Occipital lobe (tissue), 3 donors: ENCODE measurements at places on chromosomes 12 and 14. TPM values are rescaled to one million over a fixed set of nuclear protein-coding genes. Genes with fewer than 3 reads are reported as not detected.

DNA sequence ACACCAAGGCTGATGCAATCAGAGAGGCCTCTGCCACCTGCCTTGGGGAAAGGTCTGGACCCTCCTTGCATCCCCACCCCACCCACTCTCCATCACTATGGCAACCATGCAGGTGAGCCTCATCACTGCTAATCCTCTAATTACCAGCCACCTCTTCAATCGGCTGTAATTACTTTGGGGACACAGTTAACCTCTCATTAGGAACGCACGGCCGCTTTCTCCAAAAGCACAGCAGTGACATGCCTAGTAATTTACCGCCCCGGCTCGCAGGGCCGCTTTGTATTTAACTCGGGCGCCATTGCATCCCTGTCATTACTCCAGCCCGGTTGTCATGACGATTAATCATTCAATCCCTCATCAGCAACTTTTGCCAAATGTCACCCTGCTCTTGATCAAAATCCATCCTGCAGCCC is 36.3 kb upstream of the FAM222A start:
- DNase-seq: no peak

DNA sequence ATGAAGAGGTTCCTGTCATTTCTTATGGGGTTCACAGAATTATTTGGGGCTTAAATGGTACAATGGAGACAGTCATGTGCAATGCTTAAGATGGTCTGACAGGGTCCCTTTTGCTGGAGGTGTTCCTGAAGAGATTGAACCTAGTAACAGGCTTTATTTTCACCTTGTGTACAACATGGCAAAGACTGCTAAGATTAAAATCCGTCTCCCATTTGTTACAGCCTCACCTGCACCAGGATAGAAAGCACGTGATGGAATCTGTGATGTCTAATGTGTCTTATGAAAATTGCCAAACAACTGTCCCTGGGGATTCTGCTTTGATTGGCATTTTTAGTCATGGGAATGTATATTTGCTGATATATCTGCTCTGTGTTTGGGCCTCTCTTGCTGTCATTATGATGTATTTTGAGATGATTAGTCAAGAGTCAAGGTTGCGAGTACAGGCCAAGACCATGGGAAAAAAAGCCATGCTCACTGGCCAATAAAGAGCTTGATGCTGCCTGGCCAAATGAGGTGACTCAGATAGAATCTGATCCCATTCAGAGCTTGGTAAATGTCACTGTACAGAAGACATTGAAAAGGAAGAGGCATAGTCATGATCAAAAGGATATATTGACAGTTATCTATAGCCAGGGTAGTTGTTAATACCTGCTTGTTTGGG is 96.1 kb downstream of the FLRT2 start:
- DNase-seq: no peak

GRCh38 chr12:71810921-71811320 is 28.6 kb upstream of the TBC1D15 start:
- DNase-seq: no peak

DNA sequence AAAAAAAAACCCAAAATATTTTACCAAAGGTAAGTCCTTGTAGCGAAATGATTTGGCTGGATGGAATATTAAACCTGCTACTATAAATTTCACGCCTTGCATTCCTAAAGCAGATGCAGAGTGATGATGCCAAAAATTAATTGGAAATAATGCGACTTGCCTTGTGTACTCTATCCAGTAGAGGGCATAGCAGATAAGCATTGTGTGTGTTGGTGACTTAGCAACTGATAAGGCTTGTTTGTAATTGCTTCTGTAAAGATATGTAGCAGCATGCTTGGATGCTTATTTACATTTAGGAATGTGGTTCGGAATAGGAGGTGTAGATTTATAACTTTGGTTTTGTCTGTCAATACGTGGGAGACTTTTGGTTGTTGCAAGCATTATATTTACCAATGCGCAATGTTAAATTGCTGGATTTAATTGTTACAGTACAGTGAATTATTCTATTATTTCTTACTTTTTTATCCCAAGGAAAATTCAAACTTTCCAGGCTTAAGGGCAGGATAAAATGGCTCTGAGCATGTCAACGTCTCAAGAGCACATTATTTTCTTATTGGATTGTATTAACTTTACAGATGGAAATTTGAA is 80.5 kb downstream of the TMEM260 start:
- no peak for DNase-seq

DNA sequence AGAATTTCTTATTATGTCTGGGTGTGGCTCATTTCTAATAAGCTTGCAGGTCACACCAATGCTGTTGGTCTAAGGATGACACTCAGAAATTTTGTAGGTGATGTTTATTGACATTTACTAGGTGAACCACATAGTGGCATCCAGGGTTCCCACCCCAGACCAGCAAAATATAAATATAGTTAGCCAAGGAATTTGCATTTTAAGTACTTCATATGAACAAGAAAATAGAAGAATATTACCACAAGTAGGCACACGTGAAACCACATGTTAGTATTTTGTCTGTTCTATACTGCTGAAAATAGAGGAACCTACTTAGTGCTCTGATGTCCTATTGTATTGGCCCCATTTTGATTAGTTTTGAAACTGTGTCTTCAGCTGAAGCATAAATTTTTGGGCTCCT is 71.1 kb downstream of the USP15 start:
- no peak for DNase-seq

DNA sequence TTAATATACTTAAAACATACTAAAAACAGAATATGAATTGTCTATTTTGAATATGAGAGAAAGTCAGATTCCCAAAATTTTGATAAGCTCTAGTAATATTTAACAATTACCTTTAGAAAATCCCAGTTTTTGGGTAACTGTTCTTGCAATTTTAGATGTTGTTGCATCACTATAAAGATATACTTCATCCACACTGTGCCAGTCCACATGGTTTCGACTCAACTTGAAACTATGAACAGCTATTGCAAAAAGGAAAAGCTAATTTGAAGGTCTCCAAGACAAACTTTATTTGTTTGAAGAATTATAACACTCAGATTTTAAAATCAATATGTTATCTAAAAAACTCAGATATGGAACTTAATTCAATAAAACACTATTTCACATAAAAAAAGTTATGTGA is 59.9 kb downstream of the DDHD1 start:
- no peak for DNase-seq

- DNase-seq: no peak
These were observed 328.3 kb upstream of the RTL1 start for GRCh38 chr14:101231828-101232227.

Gene CLEC4C
- total RNA-seq: not detected

Gene GUCY2C
- under 0.01 TPM for total RNA-seq

Gene C1S
- 10.8 TPM for total RNA-seq
